ENCODE measurements at places on chromosomes 1 and 21.

- no peak for DNase-seq
Measured at GRCh38 chr1:230101556-230101955, 34.5 kb downstream of the GALNT2 start.

DNA sequence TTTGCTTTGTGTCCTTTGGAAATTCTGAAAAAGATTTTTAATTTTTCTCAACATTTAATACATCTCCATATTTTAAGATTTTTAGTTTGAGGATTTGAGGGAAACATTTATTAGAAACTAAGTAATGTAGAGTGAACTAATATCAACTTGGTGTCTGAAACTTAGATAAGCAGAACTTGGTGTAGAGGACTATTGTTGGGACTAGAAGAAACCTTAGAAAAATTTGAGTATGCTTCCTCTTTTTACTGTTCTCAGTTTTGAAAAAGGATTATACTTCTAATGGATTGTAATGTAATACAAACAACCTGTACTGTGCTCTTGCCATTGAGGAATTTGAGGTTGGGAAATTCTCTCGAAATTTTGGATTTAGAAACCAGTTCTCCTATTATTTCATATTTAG is 2.4 kb downstream of the FNBP1L start:
- no peak for DNase-seq

DNA sequence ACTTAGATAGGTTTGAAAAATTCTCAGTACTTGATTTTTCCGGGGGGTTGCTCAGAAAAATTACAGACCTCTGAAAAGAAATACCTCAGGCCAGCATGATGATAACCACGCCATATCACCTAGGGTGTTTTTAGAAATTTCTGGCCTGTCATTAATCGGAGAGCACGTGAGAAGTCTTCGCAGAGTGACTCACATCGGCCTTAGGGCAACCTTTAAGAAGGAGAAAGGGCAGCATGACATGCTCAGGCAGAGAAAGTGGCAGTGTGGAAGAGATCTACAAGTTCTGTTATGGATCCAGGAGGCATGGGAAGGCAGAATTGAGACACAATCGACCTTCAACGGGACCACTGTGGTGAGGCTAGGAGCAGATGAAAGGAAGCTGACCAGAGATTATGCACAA is 506.3 kb downstream of the LMO4 start:
- DNase-seq, result peak; percentile 22

DNA sequence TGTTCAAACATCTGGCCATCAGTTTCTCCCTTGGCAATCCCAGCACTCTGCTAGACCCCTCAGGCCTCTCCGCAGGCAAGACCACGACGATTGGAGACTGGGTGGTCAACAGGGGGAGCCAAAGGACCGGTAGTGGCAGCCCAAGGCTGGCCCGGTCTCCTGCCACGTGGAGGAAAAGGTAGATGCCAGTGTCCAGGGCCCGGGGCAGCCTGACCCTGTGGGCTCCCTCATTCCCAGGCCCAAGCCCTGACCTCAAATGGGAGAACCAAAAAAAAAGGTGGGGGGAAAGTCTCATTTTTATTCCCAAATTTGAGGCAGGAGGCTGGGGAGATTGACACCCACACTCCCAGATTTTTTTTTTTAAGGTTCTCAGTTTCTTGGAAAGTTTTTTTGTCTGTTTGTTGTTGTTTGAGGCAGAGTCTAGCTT is 24.8 kb downstream of the S100A6 start:
- peak; percentile 91 for DNase-seq

GRCh38 chr1:184051138-184051484 is 419 bp upstream of the TSEN15 start:
- DNase-seq, result no peak

GRCh38 chr1:147539122-147539575 is 2.2 kb upstream of the BCL9 start:
- DNase-seq, result peak; percentile 44

GRCh38 chr1:153535242-153536011 is at the start of gene S100A6:
TSS of gene S100A6 (minus strand) at chr1:153535991. CDS start at chr1:153535339, 652 bp downstream.
- no peak for DNase-seq

DNA sequence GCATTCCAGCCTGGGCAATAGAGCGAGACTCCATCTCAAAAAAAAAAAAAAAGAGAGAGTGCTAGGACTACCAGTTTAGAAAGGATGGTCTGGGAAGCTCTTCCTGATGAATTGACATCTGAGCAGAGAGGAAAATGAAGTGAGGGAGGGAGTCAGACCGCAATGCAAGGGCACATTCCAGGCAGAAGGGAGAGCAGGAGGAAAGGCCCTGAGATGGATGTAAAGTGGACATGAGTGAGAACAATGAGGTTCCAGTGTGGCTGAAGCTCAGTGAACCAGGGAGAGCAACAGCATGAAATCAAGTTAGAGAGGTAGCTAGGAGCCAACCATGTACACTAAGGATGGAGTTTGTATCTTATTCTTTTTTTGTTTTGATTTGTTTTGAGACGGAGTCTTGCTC is 55.9 kb upstream of the SPOCD1 start:
- no peak for DNase-seq

- DNase-seq, result no peak
Measured at GRCh38 chr1:234368320-234369032, 4.8 kb upstream of the COA6 start.

DNA sequence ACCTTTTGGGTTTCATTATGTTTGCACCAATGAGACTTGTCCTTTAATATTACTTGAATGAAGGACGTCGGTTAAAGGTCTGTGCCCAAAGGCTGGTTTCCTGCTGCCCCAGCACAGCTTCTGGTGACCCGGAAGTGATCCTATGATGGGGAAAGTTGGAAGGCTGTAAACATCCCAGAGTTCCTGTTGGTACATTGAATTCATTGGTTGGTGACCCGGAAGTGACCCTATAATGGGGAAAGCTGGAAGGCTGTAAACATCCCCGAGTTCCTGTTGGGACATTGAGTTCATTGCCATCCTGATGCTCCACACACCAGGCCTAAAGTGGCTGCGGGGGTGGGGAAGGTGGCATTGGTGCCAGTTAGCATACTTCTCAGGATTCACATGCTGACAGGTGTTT is 187.3 kb downstream of the RYR2 start:
- DNase-seq, result no peak

GRCh38 chr1:213287987-213288386 is 236.9 kb downstream of the RPS6KC1 start:
- DNase-seq, result no peak

DNA sequence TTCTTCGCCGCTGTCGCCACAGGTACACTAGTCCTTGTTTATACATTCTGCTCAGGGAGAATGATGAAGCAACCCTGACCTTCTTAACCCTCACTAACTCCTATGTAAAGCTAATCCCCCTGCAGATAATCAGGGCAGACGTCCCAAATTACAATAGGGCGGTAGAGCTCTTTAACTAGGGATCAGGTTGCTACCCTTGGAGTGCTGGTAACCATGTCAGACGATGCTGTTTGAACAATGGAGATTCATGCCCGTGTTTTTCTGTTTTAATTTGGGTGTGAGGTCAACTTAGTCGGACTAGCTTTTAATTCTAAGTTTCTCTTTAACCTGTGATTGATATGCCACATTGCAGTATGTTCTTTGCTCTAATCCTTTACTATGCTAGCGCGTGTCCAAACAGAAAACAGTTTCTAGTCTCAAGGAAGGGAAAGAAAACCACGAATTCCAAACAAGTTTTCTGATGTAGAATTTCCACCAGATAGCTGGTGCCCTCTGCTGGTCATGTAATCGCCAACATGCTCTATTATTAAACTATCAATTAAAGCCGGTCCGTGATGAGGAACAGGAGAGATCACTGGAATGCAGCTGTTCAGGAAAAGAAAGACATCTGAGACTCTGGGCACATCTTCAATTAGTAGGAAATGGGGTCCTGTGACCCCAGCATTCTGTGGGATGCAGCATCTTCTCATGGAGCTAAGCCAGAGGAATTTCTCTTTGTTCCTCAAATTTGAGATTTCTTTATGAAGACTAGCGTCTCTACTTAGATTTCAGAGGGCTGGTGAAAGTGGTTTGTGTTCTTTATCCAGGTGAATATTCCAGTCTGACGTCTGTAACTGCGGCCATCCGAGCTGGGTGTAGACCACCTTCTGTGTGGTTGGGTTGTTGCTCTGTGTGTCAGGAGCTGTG is 18.3 kb upstream of the VAMP3 start:
- peak; percentile 62 for DNase-seq

DNA sequence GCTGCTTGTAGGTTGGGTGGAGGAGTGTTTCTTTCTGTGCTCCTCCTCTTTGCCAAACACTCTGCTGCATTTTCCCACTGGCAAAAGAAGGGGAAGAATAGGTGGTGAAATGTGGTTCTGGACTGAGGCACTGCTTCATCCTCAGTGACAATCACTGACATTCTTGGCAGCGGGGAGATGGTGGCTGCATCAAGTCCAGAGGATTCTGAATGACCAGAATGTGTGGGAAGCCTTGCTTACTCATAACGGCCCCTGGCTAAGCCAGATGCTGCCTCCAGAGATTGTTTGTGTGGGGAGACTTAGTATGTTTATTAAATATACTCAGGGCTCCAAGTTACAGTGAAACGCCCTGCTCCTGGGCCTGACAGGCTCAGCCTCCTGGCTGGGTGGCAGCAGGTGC is 160.3 kb downstream of the CACNA1E start:
- no peak for DNase-seq

DNA sequence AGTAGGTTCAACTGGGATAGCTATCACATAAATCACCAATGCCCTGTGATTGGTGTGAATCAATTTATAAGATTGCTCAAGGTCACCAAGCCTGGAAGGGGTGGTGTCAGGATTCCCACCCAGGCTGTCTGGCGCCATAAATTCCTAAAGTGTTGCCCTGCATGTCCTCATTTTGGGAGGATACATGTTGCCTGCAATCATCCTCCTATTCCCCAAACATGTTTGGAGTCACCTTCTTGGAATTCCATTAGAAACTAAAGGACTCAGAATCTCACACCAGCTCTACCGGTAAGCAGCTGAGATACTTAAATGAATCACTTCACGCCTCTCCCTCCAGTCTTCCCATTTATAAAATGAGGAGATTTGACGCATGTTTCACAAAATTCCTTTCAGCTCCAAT is 54.1 kb upstream of the SLC45A1 start:
- DNase-seq, result no peak

DNA sequence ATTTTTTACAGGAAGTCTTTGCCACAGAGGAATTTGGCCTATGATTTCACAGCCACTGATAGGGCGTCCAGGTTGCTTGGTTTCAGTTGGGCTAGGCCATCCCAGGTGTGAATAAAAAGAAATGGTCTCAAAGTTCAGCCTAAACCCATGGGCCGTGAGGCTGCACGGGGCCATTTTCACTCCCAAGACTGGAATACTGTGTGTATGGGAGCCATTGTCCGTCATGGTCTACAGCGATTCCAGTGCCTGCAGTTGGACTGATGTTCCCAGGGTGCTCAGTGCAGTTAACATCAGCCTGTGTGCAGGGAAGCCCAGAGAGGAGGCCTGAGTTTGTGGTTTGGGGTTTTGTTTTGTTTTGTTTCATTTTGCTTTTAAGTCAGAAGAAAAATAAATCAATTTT is 133.2 kb downstream of the ADSS2 start:
- DNase-seq, result no peak

- no peak for DNase-seq
Measured at GRCh38 chr1:8238141-8239038, 79.5 kb upstream of the SLC45A1 start.

DNA sequence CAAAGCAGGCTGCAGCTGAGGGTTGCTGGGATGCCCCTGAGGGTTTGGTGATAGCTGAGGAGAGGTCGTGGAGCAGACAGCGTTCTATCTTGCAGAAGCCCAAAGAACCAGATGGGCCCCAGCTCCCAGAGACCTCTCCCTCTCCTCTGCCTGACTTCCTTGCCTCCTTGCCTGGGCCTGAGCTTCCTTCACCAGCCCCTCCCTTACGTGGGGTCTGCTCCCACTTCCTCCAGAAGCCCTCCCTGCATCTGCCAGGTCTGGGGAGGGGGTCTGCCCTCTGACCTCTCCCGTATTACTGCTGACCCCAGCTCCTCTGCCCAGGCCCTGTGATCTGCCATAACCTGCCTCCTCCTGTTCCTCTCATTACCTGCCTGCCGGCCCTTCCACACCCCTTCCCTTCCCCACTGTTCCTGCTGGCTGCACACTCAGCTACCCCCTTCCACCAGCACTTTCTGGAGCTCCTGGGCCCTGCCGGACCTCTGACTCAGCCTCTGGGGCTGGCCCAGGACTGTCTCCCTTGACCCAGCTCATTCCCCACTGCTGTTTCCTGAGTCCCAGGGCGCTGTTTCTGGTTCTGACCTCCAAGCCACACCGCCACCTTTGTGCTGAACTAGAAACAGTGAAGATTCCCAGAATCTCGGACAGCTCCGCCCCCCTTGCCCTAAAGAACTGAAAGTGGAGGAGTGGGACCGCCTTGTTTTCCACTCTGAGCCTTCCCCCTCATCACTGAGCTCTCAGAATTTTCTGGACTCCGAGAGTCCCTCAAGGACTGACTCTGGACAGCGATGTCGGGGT is 237.7 kb upstream of the C1orf174 start:
- peak; percentile 71 for DNase-seq

- DNase-seq, result no peak
Measured at GRCh38 chr1:117618450-117619122, 12.7 kb downstream of the TENT5C start.

DNA sequence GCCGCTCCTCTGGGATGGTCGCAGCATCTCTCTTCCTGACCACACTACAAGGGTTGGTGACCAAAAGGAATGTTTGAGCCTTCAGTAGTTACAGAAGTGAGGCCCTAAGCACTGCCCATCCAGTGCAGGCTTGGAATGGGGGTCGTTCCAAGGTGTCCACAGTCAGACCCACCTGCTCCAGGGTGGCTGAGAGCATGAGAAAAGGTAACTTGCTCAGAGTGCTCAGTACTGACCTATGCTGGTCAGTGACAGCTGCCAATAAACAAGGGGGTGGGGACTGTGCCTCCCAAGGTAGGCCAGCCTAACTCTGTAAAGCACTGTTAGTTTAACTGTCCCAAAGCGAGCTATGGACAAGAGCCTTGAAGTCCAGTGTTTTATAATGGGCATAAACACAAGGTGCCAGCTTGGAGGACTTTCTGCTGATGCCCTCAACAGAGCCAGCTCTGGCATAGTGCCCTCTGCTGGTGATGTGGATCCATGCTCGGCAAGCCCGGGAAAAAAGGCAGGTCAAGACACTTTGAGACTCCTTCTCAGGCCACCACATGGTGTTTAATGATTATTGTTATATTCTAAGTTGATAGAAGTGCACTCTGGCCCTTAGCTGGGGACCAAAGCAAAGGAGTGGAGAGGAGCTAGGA is 78.1 kb upstream of the DNAH14 start:
- DNase-seq, result peak; percentile 74

Measured in ELF-1 (cell line).